ENCODE measurements at places on chromosomes 4 and X.

DNA sequence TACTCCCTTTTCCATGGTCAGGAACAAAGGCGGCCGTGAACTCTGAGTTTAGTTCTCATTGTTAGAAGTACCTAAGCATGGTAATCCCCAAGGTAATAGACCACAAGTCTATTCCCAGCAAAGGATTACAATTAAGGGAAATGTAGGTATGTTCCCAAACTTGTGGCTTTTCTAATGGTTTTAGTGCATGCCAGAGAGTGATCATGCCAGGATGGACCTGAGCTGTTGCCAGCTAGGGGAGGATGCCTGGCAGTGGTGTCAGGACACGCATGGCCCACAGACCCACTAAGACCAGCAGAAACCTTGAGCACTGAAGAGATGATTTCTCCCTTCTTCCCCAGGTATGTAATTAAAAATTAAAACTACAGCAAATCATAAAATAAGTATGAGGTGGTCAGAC is 60.8 kb downstream of the COQ2 start:
- no peak for DNase-seq

- peak; percentile 79 for DNase-seq
Measured at GRCh38 chr4:139734875-139735380, 69.3 kb downstream of the MGST2 start.

DNA sequence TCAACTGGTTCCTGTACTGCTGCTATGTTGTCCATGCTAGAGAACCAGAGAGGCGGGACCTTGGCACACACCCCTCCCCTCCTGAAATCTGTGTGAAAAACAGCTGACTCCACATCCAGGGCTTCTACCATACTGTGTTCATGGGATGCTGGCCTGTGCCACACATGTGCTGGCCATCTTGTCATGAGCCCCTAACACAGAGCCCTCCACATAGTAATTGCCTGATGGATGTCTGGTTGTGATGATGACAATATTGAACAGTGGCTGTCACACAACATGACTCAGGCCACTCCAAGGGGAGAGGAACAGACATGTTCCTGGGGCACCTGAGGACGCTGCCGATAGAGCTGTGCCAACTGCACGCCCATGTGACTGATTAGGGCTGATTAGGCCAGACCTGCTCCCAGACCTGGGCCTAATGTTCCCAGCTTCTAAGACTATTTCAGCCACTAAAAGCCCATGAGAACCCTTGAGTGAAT is 13.1 kb downstream of the SLC25A5 start:
- DNase-seq, result no peak

DNA sequence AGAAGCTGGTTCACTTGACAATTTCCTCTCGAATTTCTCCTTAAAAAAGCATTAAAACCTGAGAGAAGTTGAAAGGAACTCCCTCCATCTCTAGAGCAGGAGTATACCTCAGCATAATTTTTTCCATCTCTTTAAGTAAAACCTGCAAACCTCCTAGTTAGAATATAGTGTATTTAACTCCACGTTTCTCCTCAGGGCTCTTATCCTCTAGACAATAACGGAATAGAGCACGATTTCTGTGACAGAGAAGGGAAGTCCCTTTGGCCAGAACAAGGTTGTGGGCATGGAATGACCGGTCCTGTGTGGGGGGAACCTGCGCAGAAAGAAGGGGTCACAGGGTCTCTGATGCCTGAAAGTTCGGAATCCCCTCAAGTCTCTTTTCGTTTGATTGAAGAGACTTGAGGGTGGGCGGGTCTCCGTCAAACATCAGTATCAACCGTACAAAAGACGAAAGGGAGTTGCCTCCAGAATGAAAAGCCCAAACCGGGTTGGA is 697 bp downstream of the ZNF280C start:
- DNase-seq, result no peak

- DNase-seq, result no peak
Measured at GRCh38 chrX:150219374-150220185, 143.5 kb upstream of the MAMLD1 start.

DNA sequence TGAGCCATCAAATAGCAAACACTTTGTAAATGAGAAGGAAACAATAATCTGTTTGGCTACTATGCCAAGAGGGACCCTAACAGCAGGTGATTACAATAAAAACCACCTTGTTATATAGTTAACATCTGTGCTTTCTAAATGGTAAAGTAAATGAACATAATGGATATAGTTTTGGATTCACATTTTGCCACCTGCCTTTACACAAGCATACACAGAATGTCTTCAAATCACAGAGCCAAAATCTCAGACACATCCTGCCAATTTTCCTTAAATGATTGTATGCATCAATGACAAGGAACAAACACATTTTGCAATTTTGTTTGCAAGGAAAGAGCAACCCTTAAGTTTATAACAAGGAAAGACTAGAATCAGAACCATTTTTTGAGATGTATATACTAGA is 334.2 kb downstream of the FSTL5 start:
- DNase-seq, result no peak

DNA sequence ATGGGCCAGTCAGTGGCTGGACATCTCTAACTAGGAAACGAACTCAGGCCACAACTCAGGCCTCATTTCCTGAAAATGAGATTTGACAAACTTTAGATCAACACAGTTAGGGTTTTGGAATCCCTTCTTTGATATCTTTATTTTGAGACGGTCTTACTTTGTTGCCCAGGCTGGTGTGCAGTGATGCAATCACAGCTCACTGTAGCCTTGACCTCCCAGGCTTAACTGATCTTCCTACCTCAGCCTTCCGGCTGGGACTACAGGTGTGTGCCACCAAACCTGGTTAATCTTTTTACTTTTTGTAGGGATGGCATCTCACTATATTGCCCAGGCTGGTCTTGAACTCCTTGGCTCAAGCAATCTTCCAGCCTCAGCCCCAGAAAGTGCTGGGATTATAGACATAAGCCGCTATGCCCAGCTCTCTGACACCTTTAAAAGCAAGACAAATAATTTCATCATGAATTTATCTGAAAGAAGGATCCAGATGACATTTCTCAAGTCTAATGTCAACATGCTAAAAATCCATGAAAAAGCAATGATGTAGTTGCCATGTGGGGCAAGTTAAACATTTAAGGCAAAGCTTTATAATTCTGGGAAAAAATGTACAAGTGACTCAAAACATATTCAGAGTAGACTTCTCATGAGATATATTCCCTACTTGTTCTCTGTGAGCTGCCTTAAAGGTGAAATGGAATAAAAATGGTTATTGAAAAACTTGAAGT is 89.1 kb upstream of the CBR4 start:
- DNase-seq, result no peak

- DNase-seq, result no peak
Measured at GRCh38 chr4:136922066-136922465, 610.2 kb downstream of the PCDH18 start.

DNA sequence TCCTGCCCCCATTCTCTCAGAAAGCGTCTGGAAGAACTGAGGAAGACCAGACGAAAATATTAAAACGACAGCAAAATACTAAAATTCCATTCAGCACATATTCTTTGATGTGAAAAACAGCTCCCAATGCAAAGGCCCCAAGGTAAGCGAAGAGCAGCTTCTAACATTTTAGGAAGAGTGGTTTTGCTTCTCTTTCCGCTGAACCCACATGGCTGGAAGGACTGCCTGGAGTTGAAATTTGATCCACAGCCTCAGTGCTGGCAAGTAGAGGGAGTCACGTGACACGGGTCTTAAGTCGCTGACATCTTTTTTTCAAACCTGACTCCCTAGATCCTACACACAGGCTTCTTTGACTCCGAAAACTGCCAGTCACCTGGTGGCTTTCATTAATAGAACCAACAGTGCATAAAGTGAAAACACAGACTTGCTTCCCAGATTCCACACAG is at the start of gene FAM13A:
Gene FAM13A (minus strand): TSS at position 233 of the 446 bp plus-strand sequence. CDS start 221 bp downstream, at position 12.
- no peak for DNase-seq

All from CD4-positive, alpha-beta T cell treated with Interferon gamma for 1 hour (primary cell).